HT-29 (cell line): ENCODE measurements at places on chromosomes 5 and 9.

GRCh38 chr5:145429170-145429569 is 406.0 kb downstream of the PRELID2 start:
- no peak for DNase-seq

- peak; percentile 38 for DNase-seq
These were observed 18.7 kb upstream of the RASGRF2 start for GRCh38 chr5:80941496-80941895.

GRCh38 chr9:83935276-83935935 is 14.2 kb upstream of the KIF27 start:
- DNase-seq: no peak

GRCh38 chr9:105087910-105088898 is 156.2 kb upstream of the SLC44A1 start:
- DNase-seq: no peak

- DNase-seq: no peak
These were observed 4.1 kb upstream of the ADGRV1 start for GRCh38 chr5:90554358-90555006.

- no peak for DNase-seq
These were observed 302.7 kb upstream of the RGMB start for GRCh38 chr5:98470747-98471146.

DNA sequence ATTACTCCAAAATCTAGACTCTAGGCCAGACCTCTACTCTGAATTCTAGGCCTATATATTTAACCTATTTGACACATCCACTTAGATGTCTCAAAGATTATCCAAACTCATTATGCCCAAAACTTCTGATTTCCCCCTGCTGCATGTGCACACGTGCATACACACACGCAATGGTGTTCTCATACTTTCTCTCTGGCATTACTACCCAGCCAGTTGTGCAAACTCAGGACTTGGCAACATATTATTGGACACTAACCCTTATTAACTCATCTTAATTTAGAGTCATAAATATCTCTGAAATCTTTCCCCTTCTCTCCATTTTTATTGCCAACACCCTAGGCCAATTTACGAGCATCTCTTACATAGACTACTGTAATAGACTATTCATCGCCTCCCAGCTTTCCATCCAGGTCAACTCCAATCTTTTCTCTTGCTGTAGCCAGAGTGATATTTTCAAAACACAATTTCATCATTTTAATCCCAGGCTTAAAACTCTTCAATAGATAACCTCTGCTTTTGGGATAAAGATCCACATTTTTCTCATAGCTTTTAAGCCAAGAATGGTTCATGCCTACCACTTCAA is 141.2 kb upstream of the VLDLR start:
- DNase-seq: no peak

DNA sequence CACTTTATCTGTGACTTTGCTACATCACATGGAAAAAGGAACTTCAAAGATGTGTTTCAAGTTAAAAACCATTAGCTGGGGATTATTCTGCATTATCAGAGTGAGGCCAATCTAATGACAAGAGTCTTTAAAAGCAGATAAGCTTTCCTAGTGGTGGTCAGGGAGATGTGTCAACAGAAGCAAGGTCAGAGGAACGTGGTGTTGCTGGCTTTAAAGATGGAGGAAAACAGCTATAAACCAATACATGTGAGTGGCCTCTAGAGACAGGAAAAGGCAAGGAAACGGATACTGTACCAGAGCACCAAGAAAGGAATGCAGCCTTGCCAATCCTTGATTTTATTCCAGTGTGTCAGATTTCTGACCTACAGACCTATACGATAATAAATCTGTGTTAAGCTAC is 204.2 kb downstream of the TAF11L14 start:
- no peak for DNase-seq

DNA sequence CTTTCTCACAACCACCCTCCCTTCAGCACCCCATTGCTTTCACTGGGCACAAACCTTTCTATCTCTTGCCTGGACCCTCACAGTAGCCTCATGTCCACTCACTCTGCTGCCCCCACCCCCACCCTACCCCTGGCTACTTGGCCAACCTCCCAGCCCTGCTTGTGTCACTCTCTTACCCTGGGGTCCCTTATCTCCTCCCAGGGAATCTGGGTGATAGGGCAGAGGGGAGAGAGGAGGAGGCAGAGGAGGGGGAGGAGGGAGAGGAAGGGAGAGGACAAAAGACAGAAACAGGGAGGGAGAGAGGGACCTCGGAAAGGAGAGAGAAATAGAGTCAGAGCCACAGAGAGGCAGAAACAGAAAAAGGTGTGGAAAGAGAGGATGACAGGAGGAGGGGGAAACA is 25.0 kb upstream of the KIF12 start:
- DNase-seq: no peak

DNA sequence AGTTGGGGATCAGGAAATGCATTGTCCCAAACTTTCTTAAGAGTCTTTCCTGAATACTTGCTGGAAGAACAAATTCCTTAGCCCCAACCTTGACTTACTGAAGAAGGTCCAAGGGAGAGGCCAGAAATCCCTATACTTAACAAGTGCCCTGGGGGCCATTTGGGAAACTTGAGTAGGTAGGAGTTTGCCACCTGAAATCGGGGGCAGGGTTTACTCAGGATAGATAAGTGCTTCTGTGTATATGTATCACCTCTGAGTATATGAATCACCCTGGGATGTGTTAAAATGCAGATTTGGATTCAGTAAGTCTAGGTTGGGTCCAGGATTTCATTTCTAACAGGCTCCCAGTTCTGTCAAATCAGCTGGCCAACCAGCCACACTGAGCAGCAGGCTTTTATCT is 47.9 kb upstream of the MYO10 start:
- DNase-seq: no peak

DNA sequence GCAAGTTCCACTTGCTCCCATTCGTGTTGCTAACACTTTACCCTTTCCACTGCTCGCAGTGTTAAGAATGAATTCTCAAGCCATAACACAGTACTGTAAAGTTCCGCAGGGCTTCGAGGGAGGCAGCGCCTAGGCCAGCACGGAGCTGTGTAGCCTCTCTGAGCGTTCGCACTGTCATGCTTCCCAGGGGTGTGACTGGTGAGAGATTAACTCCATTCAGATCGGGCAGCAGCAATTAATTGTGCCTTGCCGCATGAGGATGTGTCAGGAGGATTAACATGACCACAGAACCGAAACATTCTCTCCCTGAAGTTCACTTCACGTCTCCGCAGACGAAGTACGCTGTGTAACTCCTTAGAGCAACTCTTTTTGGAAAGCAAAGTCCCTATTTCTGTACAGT is 23.2 kb downstream of the ZBTB34 start:
- no peak for DNase-seq

DNA sequence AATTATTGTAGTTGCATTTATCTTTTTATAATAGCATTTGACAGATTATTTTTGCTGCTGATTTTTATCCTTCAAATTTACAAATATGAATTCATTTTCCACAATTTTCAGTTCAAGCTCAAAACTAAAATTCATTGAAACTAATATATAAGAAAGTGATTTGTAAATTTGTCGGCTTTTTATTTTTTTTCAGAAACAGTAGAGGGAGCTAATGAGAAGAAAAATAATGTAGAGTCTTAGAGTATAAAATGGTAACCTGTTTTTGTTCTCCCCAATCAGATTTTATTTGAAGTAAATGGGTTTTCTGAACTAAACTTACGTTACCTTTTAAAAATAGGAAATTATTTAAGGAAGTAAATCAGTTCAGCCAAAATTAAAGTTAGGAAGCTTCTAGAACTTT is 19.2 kb downstream of the PRRC1 start:
- peak; percentile 42 for DNase-seq

GRCh38 chr5:67021962-67022361 is 174.6 kb downstream of the CD180 start:
- no peak for DNase-seq

DNA sequence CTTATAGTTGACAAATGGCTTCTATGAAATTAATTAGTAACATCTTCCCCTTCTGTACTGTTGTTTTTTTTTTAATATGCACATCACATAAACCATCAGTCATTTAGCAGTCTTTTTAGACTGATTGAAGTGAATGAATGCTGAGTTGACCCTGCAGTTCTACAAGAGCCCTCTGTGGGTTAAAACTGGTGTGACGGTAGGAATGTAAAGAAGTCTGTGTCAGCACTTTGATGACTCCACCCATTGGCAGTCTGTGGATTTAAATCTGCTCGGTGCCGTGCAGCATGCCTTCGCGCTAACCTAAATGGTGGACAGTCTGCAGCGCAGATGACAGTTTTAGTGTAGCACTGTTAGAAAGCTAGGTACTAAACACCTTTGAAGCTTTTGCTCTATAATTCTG is 3.1 kb downstream of the GTF3C4 start:
- peak; percentile 74 for DNase-seq

DNA sequence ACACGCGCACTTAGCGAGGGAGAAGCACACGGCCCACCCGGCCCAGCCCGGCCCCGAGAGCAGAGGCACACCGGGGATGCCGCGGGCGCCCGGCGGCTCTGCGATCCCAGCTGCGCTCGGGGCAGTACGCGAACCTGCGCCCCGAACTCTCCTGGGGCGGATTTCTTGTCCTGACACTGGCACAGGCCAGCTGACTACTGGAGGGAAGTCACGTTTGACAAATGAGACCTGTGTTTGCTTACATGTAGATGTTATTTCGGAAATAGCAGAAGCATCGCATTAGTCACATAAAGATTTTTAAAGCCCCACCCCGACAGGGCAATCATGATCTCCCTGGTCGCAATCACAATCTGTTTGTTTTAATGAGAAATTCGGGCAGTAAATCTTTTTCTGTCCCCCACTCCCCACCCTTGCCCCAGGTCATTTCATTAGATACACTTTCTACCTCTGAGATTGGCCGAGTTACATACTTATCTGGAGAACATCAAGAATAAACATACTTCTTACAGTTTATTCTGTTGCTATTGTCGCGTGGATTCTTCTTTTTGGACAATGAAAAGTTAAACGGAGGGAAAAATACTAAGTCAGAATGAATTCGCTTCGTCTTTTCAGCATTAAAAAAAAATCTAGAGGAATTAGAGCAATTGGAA is 518.9 kb downstream of the CTNND2 start:
- no peak for DNase-seq

DNA sequence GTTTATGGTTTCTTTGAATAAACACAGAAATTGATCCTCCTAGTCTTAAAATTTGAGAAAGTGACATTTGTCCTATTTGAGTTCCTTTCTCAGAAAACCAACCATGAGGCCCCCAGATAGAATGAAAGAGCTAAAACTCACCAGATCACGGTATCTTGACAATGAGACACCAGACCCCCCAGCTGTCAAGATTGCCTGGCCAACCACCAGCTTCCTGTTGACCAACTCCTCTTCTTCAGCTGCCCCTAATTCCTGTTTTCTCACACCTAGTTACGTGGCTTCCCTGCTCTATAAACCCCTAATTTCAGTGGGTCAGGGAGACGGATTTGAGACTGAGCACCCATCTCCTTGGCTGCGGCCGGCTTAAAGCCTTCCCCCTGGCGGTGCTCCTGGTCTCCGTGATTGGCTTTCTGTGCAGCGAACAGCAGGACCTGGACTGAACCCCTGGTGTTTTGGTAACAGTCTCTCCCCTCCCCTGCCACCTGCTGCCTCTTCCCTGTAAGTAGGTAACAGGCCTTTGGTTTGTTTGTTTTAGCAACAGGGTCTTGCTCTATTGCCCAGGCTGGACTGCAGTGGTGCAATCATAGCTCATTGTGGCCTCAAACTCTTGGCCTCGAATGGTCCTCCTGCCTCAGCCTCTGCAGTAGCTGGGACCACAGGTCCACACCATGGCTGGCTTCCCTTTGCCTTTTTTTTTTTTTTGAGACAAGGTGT is 4.8 kb upstream of the ENTPD2 start:
- no peak for DNase-seq

DNA sequence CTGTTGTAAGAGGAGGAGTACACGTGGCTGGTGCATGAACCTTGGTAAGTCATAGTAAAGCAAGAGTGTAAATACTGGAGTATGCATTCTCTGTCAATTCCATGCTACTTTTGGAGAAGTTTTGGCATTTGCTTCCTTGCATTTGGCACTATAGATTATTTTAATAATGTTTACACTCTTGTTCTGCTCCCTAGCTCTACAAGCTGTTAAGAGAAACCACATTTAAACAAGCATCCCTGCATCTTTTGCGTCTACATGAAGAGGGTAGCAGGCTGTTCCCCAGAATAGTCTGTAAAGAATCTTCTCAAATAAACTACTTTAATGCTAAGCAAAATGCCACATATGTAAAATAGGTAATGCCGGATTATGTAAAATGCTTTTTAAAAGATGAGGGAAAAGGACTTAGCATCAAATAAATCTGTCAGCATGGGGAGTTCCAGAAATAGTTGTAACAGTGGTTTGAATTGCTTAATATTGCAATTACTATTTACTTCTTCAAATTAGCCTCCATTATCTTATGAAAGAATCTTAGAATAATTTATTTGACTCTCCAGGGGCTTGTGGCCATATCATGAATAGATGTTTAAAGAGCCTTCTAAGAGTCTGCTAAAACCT is 2127.3 kb upstream of the WWC1 start:
- DNase-seq: no peak

DNA sequence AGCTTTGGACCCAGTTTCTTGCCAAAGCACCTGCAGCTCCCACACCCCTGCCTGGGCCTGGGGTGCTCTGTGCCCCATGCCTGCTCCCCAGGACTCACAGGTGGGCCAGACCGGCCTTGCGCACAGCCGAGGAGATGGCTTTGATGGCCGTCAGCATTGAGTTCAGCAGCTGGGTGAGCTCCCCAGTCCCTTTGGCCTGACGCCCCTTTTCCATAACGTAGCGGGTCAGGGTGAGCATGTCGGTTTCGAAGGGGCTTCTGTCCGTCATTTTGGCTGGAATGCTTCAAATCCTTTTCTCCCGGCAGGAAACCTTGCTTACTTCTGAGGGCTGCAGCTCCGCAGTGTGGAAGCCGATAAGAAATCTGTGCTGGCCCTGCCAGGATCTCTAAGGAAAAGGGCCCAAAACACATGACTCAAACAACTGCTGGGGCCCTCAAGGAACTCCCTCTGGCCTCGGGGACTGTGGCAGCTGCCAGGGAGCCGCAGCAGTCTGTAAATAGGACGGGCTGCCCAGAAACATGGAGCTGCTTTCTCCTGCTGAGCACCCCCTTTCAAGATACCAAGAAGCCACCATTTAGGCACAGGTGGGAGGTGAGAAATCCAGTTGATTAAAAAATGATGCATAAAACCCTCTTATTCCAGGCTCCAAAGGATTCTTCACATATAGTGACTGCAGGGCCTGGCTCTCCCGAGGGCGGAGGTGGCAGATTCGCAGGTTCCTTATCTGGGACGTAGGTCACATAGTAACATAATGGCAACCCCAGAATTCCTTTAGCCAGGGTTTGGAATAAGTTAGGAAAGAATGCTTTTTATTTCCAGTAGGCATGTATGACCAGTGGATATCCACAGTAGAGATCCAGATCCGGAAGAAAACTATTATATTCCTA is at the start of gene FBP2:
FBP2 (minus strand) TSS at position 366 of the 887 bp plus-strand sequence; CDS start at position 268, 98 bp downstream.
- DNase-seq: no peak

DNA sequence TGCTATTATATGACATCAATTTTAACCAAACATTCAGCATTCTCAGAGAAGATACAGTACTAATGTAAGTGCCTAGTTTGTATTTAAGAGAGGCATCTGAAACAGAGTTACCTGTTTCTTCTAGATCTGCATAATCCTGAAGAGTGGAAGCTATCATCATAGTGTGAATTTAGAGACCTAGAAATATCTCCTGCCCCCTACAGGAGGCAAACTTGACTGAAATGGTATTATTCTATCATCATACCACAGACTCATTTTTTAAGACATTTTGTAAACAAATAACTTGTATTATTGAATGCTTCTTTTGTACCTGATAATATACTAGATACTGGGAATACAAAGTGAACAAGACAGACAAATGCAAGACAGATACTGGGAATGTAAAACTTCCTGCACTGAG is 216.8 kb upstream of the RPS23 start:
- no peak for DNase-seq

GRCh38 chr5:147510885-147511284 is 1.0 kb upstream of the DPYSL3 start:
- DNase-seq: no peak
